Uterus (tissue), 4 donors: ENCODE measurements at places on chromosomes 12 and 14.

DNA sequence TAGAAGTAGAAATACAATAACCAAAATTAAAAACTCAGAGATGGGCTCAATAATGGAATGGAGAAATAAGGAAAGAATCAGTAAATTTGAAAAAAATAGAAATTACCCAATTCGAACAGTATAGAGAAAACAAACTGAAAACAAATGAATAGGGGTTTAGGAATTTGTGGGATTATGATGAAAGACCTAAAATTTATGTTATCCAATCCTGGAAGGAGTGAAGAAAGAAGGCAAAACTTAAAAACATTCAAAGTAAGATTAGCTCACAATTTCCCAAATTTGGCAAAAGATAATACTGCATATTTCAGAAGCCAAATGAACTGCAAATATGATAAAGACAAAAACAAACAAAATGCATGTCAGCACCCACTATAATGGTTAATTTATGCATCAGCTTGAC, 177.1 kb downstream of the CCDC91 start:
- DNase-seq: no peak

DNA sequence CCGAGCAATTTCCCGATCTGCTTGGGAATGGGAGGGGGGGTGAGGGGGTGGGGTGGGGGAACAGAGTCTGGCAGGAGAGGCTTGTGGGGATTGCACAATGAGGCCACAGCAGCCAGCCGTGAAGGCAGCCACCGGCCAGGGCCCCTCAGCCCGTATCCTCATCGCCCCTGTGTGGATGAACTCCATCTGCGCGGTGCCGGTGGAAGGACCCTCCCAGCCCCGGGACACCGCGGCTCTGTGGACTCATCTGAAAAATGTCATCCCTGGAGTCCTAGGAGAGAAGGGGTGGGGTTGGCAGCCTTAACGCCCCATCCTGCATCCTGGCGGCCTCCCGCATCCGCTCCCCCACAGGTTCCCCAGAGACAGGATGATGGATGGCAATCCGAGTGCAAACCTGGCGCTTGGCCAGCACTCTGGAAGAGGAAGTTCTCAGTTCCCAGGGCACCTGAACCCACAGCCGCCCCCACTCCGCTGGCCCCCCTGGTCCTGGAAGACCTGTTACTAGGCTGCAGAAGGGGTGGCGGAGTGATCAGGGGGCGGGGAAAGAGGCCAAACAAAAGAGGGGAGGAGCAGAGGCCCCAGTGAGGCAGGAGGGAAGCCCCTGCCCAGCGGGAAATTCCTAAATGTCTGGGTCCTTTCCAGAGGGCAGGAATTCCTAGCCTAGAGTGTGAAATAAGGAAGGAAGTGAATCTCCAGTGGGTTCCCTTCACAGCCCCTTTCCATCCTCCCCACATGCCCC, 1.2 kb upstream of the TNFAIP2 start:
- peak; percentile 94 for DNase-seq

GRCh38 chr12:121465921-121466793, 66.2 kb downstream of the RNF34 start:
- DNase-seq: no peak

DNA sequence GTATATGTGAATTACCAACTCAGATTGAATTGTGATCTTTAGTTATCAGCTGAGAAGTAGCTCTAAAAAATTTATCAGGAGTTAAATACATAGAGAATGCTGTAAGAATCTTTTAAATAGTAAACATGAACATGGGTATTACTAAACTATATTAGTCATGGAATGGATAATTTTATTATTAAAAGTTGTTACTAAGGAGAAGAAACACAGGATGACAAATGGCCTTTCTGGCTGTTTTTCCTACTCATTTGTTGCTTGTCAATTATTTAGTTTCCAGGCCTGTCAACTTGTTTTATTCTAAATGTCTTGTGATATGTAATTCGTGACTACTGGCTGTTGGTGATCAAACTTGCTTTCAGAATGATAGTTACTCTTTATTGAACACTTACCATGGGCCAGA, 58.7 kb downstream of the KTN1 start:
- no peak for DNase-seq

- DNase-seq: no peak
Measured at GRCh38 chr14:29042551-29042950, 276.0 kb downstream of the FOXG1 start.

DNA sequence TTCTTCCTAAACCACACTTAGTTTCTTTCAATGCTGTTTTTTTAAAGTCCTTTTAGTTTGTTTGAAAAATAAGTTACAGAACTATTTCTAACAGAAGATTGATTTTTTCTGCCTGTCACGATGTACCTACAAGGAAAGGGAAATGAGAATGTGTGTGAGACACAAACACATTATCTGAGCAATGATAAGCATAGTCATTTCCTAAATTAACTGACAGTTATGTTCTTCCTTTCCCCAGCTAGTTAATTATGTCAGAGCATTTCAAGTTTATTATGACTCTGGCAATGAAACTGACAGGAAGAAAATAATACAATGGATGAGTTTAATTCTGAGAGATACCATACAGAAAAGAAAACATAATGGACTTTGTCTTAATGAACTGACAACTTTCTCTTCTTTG, 21.3 kb upstream of the LDHB start:
- no peak for DNase-seq
